ENCODE measurements at places on chromosomes 11 and 22. TPM values are rescaled to one million over a fixed set of nuclear protein-coding genes. Genes with fewer than 3 reads are reported as not detected.

DNA sequence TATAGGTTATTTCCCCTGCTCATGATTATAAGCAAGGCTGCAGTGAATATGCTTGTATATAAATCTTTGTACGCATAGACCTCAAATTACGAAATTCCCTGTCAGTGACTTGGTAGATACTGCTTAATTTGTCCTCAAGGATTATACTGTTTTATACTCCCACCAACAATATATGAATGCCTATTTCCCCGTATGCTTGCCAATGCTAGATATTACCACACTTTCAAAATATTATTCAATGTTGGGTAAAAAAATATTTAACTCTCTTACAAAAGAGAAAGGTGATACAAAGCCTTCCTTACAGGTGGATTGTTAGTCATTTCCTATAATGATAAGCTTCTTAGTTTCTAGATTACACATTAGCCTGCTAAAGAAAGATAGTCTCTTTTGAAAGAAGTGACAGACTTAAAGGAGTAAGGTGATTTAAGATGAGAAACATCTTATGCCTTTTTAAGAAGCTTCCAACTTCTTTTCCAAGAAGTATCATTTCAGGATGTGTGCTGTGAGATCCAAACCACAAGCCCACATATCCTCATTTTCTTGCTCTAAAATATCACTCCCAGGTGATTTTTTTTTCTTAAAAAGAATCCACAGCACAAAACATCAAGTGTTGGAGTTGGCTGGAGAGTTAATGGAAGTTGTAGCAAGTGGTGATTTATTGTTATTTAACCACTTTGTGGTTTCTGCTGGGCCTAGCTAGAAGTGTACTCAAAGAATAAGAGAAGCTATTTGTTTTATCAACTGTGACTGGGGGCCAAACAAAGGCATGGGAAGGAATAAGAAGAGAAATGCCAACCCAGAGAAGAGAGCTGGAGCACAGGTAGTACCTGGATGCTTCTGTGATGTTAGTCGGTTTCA is 59.2 kb downstream of the BARX2 start:
- no peak for DNase-seq

Gene ALG8
- 23.5 TPM for total RNA-seq

- no peak for DNase-seq
Observed at GRCh38 chr11:66159324-66159984, 89.4 kb downstream of the PACS1 start.

- no peak for DNase-seq
Observed at GRCh38 chr11:34941688-34942087, 25.3 kb downstream of the PDHX start.

DNA sequence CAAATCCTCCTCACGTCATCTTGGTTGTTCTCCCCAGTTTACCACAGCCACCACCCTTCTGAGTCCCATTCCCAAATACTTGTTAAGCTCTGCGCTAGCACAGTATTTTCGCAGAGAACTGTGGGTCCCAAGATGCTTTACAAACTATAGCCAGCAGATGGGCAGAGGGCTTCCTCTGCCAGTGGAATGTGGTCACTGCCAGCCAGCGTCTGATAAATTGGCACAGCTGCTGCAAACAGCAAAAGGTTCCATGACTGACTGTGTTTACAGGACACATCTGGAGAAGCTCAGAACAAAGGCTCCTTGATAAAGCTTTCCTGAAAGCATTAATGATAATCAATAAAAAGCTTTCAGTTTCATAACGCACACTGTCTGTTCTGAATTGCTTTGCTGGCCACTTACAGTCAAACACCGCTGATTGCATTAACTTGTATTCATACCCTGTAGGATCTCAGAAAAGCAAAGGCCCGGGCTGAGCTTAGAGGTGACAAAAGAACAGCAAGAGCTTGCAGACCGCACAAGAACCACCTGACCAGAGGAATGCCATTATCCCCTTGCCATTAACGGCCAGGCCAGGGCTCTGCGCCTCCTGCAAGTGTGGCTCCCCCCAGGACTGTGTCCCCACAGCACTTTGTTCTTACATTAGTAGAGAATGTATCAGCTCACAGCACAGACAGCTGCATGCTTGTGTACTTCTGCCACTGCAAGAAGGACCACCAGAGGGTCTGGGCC is 120.6 kb downstream of the MICAL3 start:
- DNase-seq, result no peak

GRCh38 chr11:81874635-81875034 is 859.0 kb downstream of the FAM181B start:
- peak; percentile 5 for DNase-seq

Gene RBMXL2
- not detected for total RNA-seq

DNA sequence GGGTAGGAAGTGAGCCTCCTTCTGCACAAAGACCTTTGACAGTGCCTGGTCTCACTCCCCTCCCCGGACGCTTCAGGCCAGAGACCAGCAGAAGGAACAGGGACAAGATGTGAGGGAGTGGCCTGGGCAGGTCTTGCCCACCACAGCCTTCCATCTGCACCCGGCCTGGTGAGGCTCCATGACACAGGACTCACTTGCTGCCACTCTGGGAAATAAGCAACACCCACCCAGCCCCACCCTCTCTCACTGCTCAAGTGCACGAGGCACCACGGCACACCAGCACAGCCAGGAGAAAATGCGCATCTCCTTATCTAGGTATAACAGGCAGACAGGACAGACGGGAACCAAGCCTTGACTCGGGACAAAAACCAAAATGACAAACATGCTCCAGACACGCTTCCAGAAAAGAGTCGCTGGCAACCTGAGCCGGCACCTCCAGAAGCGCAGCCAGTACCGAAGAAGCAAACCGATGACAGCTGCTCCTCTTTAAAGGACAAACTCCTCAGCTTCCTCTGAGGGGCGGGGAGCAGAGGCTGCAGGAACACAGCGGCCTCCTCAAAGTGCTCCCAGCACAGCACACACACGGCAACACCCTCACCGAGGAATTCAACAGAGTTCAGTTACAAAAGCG is 41.7 kb downstream of the BRD1 start:
- no peak for DNase-seq

DNA sequence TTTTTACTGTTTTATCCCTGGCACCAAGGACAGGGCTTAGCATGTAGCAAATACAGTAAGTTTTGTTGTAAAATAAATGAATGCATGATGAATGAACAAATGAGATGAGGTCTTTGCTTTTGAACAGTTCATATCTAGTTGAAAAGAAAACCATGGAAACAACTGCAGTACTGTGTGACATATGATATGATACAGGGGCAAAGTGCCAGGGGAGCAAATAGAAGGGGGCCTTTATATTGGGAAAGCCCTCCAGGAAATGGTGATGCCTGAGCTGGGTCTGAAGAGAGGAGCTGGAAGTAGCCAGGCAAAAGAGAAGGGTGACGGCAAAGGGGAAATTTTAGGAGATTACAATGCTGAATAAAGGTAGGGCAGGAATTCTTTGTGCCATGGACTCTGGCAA is 63.8 kb upstream of the UCP3 start:
- no peak for DNase-seq

DNA sequence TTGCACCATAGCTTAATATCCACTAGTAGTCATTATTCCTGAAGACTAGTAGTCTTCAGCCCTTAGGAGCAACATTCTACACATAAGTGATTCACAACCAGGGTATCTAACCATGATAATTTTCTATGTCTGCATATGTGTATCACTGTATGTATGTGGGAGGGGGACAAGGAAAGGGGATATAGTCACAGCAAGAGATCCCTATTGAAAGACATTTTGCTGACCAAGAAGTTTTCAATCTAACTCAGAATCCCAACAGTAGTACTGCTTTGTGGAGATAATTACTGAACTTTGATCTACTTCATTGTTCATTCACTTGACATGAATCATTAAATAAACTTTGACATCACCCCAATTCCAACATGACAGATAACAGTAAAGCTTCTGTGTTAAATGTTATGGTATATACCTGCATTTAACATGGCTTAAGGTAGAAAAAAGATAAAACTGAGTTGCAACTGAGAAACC is 10.3 kb downstream of the PIK3C2A start:
- DNase-seq, result no peak

Gene MEI1
- total RNA-seq, result 83.4 TPM

Gene TSSK2
- 0.37 TPM for total RNA-seq

Gene TIGD3
- 1.3 TPM for total RNA-seq

Gene FERMT3
- 115 TPM for total RNA-seq

Gene LMO2
- 1.6 TPM for total RNA-seq
